Suppressor macrophage treated with lipopolysaccharide for 1 hour (primary cell): ENCODE measurements at places on chromosomes 7 and 10.

DNA sequence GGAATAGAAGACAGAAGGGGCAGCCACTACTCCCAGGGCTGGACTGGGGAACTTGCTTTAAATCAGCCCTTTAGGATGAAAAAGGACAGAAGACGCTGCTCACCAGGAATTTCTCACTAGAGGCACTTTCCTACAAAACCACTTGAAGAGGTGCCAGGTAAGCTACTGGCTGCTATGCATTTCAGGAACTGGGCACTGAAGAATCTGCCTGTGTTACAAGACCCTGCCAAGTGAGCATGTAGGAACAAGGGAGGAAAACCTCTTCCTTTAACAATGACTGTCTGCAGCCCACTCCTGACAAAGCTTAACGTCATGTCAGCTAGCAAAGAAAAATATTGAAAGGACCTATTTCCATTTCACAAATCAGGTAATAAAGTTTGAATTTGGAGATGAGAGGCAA is 5.8 kb upstream of the AGMO start:
- no peak for DNase-seq

GRCh38 chr10:63116452-63117072 is 16.6 kb upstream of the NRBF2 start:
- DNase-seq, result no peak

GRCh38 chr10:5498791-5499492 is 428 bp downstream of the CALML5 start:
- DNase-seq, result no peak

DNA sequence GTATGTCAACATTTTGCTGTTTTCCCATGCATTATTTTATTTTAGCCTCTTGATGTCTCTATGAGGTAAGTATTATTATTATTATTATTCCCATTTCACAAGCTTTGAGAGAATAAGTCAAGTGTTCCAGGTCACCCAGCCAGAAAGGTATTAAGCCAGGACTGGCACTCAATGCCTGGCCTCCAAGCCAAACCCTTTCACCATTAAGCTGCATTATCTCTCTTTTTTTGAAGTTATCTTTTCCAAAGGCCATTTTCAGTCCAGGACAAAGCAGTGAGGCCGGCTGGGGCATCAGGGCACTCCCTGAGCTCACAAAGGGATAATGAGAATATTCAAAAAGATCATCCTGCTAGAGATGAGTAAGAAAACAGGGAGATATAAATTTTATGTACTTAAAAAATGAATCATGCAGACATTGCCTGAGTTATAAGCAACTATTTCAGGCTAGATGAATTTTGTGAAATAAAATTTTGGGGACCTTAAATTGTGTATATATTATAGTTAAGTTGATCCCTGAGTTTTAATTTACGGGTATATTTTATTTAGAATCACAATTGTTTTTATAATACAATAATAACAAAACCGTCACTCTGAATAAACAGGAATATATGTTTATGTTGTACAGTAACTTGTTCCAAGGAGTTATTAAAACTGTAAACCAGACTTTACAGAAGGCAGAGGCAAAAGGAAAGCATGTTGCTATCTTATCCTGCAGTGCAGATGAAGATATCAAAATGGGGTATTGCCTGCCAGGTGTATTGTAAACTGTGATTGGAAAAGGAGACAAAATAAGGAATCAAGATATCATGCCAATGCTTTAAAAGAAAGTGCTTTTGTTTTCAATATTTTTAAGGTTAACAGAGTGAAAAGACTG is 51.3 kb upstream of the CAV2 start:
- DNase-seq, result no peak

DNA sequence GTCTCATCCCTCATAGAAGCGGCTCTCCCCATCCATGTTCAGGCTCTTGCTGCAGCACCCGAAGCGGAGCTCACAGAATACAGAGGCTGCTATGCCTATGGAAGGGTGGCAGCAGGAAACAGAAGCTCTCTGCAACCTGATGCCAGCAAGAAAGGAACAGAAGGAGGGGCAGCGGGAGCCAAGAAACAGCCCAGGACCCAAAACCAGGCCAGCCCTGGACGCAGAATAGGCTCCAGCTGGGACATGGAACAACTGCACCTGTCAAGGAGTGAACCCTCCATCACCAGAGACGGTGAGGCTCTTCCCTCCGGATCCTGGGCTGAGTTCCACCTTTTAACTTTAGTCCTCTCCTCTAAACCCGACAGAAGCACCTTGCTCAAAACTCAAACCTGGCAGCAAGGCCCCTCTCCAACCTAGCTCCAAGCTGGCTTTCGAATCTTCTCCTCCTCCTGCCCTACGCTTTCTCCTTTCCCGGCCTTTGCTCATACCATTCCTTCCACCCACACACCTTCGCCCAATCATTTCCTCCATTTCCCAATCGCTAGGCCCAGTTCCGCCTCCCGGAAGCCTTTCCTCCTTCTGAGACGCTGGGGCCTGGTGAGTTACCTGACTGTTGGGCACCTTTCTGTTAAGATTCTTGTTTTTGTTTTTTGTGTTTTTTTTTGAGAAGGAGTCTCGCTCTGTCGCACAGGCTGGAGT is 122.8 kb upstream of the ZNF92 start:
- no peak for DNase-seq

DNA sequence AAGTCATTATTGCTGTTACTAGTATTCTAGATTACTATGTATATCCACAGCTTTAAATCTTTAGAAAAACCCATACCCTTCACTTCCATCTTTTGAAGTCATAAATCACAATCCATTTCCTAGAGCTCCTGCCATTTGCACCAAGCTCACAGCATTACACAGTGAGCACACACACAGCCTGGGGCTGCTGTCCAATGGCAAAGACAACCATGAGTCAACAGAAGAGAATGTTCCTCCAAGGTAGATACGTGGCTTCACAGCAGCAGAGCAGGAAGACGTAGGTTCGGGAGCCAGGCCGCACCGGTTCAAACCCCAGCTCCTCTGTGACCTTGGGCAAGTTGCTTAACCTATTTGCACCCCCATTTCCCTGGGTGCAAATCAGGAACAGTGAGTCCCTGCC is 234.6 kb downstream of the DIP2C start:
- DNase-seq, result no peak

GRCh38 chr10:5752301-5752871 is 60.8 kb downstream of the GDI2 start:
- no peak for DNase-seq

DNA sequence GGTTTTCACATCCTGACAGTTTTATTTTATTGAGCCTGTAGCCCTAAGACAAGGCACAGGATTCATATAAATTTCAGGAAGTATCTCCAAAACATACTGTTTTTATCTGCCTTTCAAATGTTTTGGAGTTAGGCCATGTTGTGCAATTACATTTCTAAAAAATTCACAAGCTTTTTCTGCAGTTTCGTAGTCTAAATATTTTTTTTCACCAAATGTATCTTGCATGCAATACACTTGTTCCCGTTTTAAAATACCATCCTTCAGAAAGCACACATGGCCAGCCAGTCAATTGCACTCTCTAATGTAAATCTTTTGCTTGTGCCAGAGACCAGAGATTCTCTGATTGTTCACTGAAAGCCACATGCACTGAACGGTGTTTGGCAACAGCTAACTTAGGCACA is 161.5 kb upstream of the PRKCQ start:
- DNase-seq, result no peak

- DNase-seq, result no peak
These were observed 35.7 kb downstream of the SMNDC1 start for GRCh38 chr10:110268971-110269370.

DNA sequence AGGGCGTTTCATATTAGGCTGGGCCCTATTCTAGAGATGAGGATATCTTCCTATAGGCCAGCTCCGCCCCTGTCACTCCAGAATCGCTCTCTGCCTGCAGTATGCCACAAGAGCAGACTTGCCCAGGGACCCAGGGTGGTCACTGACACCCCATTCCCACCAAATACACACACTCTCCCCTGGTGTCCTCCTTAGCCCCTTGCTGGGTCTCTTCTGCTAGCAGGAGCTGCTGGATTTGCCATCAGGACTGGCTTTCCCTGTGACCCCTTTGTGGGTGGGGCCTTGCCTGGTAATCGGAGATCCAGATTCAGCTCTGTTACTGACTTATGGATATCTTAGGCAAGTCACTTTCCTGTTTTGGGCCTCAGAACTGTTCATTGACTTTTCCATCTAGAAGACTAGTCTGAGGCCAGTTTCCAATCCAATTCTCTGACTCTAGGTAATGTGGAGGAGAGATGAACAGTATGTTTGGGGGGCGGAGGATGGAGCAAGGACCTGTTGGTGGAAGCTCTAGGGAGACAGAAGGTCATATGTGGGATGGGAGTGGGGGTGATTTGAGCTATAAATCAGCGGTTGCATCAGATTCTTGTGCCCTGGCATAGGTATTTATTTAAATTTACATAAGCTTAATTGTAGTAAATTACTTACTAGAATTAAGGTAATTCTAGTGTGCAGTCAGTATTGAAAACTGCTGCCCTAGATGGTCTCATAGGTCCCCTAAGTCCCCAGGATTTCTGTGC is 1.6 kb downstream of the TSPAN15 start:
- DNase-seq, result no peak

GRCh38 chr10:24901686-24902399 is 50.6 kb downstream of the PRTFDC1 start:
- peak; percentile 94 for DNase-seq
